ELF-1 (cell line): ENCODE measurements at places on chromosomes 1 and 21.
A peak's percentile ranks its signal among the peaks of the same experiment; 100 is the strongest.

GRCh38 chr1:156602557-156602993, 1.3 kb upstream of the GPATCH4 start:
- no peak for DNase-seq

DNA sequence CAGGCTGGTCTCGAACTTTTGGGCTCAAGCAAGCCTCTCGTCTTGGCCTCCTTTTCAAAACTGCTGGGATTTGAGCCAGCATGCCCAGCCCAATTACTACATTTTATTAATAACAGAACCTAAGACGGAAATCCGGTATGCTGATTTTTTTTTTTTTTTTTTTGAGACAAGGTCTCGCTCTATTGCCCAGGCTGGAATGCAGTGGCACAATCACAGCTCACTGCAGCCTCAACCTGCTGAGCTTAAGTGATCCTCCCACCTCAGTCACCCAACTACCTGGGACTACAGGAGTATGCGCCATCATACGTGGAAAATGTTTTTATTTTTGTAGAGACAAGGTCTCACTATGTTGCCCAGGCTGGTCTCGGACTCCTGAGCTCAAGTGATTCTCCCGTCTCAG, 20.2 kb downstream of the ACBD3 start:
- DNase-seq: no peak

- DNase-seq: peak; percentile 98
Measured at GRCh38 chr21:45011911-45012661, 62.3 kb upstream of the ADARB1 start.

GRCh38 chr1:59393211-59394180, 96.6 kb downstream of the FGGY start:
- DNase-seq: peak; percentile 44

DNA sequence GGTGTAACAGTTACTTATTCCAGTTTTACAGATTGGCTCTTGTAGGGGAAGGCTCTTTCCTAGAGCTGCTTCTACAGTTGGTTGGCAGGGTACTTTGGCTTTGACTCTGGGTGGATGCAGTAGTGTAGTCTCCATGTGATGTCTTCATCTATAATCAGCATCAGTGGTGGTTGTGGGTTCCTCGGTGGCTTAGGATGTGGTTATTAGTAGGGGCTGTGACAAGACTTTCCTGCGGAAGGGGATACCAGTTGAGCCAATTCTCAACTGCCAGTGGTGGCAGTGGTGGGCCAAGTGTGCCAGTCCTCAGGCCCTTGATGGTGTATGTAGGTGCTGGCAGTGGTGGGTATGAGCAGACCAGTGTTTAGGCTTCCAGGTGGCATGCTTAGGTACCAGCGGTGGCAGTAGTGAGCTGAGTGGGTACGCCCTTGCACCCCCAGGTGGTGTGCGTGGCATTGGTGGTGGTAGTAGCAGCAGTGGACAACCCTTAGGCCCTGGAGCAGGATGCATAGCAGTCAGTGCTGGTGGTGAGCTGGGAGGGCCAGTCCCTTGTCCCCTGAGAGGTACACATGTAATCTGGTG, 27.2 kb upstream of the KLF18 start:
- no peak for DNase-seq

DNA sequence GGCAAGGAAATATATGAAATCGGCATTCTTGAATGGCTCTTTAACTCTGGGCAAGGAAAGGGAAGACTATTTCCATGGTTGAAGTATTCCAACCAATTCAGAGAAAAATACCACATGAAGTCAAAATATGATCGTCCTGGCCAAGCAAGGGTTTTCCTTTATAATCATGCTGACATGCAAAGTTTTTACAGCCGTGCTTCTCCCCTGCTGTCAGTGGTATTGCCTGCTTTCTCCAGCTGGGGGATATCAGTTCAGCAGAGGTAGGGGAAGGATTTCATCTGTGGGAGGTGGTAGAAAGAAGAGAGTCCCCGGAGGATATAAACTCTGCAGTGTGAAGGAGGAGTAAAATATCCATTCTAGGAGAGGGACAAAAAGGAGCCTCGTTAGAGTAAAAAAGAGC, 322.8 kb downstream of the PAPPA2 start:
- DNase-seq: no peak

DNA sequence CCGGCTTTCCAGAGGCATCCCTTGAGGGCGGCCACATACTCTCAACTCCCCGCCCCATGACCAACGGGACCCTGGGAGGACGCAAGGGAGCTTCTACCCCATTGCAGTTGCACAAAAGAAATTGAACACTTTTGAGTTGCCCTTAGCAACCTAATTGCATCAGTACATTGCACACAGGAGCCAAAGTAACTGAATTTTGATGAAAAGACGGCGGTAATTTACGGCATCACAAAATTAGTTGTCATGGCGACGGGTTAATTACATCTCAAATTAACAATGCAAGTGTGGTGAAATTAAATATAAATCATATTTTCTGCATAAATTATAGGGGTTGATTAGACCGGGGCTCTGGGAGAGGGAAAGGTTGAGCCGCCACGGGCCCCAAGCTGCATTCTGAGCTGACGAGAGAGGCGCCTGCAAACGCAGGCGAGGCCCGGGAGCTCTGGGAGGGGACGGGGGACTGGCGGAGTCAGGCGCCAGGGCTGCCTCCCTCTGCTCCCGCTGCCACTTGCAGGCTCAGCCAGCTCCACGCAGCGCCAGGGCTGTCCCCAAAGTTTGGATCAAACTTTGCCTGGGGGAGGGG, 61.4 kb downstream of the CASZ1 start:
- DNase-seq: peak; percentile 44

GRCh38 chr1:155574077-155574476, 11.5 kb upstream of the ASH1L start:
- DNase-seq: no peak

GRCh38 chr21:26389971-26390641, 183.0 kb downstream of the CYYR1 start:
- DNase-seq: peak; percentile 11

- no peak for DNase-seq
Measured at GRCh38 chr21:15932726-15933125, 202.9 kb downstream of the USP25 start.

- DNase-seq: no peak
Measured at GRCh38 chr1:248857201-248857600, 1.7 kb downstream of the ZNF692 start.

DNA sequence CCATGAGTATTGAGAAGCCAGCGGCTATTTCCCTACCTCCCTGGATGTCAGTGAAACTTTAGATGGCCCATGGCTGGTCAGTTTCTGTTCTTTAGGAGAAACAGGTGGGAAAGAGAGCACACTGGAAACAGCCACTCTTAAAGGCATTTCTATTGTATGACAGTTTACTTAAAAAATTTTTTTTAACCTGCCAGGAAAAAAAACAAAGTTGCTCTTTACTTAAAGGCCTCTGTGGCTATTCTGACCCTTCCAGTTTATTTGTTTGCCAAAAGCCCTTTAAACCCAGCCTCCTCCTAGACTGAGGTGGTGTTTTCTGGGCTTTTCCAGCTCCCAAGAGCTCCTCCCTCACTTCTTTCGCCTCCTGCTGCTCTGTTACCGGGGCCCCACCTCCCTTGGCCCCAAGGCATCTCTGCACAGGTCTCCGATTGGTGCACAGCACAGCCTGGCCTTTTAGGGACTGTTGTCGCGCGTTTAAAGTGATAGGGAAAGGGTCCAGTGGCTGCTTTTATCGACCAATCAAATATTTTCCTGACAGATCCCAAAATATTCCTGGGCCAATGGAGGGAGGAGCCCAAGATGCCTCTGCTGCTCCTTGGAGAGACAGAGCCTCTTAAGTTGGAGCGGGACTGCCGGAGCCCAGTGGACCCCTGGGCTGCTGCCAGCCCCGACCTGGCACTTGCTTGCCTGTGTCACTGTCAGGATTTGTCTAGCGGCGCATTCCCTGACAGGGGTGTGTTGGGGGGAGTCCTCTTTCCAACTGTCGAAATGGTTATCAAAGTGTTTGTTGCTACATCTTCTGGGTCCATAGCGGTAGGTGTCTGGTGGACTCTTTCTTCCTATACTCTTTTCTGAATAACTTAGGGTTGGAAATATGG, at the start of gene SH3BGR:
TSS of gene SH3BGR (plus strand) at position 639 of the 875 bp plus-strand sequence. CDS start at position 766, 127 bp downstream.
- peak; percentile 95 for DNase-seq

GRCh38 chr1:21324368-21325141, 34.3 kb upstream of the ECE1 start:
- peak; percentile 90 for DNase-seq

DNA sequence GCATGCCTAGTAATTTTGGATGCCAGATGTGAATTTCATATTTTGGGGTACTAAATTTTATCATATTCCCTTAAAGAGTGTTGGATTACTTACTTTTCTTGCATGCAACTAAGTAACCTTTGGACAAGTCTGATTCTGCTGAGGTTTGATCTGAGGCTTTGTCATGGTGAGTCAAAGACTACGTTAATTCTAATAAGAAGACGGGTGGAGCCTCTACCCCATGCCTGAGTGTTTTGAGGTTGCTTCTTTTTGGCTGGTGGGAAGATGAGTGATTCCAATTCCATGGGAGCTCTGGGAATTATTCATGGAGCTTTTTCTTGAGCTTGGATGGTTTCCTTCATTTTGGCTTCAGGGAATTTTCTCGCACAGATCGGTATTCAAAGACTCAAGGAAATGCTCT, 11.6 kb upstream of the PCP4 start:
- no peak for DNase-seq

DNA sequence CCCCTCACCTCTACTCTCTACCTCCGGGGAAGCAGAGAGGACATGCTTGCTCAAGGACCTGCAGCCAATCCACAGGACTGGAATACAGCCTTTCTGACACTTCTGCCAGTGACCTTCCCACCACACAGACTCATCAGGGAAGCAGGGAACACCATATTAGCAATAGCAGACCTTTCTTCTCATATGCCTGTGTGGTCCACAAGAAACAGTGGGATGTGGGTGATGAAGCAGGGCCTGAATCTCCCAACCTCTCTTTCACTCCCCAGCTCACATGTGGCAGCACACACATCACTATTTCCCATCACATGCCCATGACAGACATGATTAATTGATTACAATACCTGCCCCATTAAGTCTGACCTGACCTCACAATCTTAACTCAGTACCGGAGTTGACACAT, 695.1 kb downstream of the MATN1 start:
- DNase-seq: no peak

- DNase-seq: no peak
Measured at GRCh38 chr1:236688705-236689104, 2.4 kb downstream of the ACTN2 start.

GRCh38 chr1:204136814-204137213, 15.0 kb downstream of the ETNK2 start:
- no peak for DNase-seq

DNA sequence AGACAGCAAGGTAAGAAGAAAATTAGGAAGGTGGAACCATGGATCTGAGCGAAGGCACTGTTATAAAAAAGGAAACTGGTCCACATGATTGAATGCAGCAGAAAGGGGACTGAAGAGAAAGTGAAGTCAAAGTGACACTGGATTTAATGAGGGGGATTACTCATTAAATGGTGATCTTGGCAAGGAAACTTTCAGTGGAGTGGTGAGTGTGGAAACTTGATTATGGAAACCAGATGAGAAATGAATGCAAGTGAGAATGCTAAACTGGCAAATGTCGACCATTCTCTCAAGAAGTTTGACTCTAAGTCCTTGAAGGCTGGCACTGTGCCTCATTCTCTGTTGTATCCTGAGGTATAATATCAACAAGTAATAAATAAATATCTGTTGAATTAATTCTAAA, 23.3 kb downstream of the COLGALT2 start:
- no peak for DNase-seq

DNA sequence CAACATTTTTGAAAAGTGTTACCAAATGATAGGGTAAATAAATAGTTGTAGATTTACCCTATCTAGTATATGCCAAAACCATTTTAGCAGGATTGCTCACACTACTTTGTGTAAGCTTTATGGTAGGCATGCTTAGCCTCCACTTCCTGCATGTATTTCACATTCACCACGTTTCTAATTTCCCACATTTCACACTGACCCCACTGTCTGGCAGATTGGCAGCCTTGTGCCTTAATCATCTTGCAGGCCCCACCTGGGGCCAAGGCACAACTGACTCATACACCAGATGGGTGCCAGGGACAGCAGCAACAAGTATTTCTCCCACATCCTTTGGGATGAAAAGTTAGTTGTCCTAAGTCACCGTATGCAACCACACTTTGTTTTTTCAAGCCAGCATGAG, 21.2 kb upstream of the CENPF start:
- no peak for DNase-seq

- DNase-seq: no peak
Measured at GRCh38 chr1:48676376-48676775, 100.3 kb downstream of the BEND5 start.
